Prostate gland (tissue), 2 donors: ENCODE measurements at places on chromosomes 16 and 17. TPM values are rescaled to one million over a fixed set of nuclear protein-coding genes. Genes with fewer than 3 reads are reported as not detected.

Gene KRT25
- not detected for total RNA-seq

DNA sequence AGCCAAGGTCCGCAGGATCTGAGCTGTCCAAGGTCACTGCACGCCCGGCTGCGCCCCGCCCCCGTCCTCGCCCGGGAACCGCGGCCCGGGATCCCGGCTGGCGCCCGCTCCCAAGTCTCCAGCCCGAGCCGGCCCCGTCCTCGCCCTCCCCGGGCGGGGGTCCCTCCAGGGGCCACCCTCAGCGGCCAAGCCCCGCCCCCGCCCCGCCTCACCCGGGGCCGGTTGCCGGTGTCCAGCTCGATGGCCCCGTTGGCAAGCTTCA, 216 bp downstream of the VPS9D1 start:
- H3K4me1 ChIP-seq = peaks cover 17% of the 10 kb centered on the region
- DNase-seq = no peak
- H3K27ac ChIP-seq = peak overlapping the region; percentile 91

Gene UTS2R
- total RNA-seq = not detected

Gene TSR3
- 108 TPM for total RNA-seq

Gene MILR1
- 0.77 TPM for total RNA-seq

Gene ALOX15
- 0.41 TPM for total RNA-seq
